Panc1 (cell line): ENCODE measurements at places on chromosomes 16 and 17.

DNA sequence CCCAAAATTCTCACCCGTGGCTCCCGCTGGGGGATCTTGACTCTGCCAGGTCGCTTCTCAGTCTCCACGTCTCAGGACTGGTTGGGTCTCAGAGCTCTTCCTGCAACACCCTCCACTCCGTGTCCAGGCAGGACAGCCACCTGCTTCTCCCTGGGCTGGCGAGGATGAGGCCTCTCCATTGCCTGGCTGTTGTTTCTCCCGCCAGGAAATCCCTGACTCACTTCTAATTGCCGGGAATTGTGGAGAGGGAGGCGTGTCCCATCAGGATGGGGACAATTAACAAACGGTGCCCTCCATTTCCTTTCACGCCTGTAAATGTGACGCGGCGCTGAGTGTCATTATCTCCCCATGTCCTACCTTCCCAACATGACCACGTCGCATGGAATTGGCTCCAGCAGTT, 204.5 kb downstream of the RBFOX3 start:
- DNase-seq: no peak

- DNase-seq: no peak
These were observed 3.3 kb downstream of the STXBP4 start for GRCh38 chr17:54971901-54972300.

- DNase-seq: no peak
These were observed 32.4 kb downstream of the FOXK2 start for GRCh38 chr17:82551779-82552457.

DNA sequence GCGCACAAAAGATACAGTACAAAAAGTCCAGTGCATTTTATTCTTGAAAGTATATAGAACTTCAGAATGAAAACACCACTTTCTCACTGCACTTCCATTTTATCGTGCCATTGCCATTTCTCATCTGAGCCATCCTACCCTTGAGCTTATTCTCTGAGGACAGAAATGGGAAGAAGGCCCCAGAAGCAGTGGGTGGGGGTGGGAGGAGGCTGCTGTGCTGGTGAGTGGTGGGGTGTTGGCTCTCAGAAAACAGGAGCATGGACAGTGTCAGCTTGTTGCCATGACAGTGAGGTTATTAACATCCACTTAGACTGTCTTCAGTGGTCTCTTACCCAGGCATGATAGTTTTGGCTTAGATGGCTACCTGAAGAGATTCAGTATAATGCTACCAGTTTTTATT, 4.5 kb downstream of the ATMIN start:
- DNase-seq: no peak

GRCh38 chr17:72617557-72617956, 474.9 kb downstream of the SLC39A11 start:
- no peak for DNase-seq

GRCh38 chr16:47026947-47027346, 53.5 kb upstream of the DNAJA2 start:
- DNase-seq: no peak

GRCh38 chr17:39022924-39023323, 55.7 kb upstream of the FBXO47 start:
- DNase-seq: no peak

DNA sequence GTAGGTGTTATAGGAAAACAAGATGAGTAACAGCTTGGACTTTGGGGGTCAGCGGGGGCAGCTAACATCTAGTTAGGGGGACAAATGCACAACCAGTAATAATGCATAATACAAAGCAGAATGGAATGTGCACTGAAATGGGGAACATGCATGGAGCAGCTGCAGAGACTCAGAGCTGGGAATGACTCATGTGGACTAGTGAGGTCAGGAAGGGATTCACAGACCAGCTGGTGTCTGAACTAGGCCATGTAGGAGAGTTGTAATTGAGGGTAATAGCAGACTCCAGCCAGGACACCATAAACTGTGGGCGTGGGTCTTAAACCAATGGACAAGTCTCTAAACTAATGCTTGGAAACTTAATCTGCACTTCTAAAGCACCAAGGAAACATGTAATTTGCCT, 176.8 kb upstream of the ASIC2 start:
- no peak for DNase-seq

- DNase-seq: no peak
These were observed 1.8 kb downstream of the MAP3K14 start for GRCh38 chr17:45314741-45315647.

DNA sequence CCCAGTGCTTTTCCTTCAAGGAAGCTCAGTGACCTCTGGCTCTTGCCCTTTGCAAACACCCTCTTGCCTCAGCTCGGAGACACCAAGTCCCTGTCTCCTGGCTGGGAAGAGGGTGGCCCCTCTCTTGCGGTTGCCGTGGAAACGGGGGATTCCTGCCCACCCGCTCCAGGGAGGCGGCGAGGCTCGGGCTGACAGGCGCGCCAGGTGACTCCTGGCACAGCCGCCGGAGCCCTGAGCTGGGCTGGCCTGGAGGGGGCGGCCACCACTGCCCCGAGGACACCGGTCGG, 71.4 kb downstream of the ABR start:
- DNase-seq: no peak

DNA sequence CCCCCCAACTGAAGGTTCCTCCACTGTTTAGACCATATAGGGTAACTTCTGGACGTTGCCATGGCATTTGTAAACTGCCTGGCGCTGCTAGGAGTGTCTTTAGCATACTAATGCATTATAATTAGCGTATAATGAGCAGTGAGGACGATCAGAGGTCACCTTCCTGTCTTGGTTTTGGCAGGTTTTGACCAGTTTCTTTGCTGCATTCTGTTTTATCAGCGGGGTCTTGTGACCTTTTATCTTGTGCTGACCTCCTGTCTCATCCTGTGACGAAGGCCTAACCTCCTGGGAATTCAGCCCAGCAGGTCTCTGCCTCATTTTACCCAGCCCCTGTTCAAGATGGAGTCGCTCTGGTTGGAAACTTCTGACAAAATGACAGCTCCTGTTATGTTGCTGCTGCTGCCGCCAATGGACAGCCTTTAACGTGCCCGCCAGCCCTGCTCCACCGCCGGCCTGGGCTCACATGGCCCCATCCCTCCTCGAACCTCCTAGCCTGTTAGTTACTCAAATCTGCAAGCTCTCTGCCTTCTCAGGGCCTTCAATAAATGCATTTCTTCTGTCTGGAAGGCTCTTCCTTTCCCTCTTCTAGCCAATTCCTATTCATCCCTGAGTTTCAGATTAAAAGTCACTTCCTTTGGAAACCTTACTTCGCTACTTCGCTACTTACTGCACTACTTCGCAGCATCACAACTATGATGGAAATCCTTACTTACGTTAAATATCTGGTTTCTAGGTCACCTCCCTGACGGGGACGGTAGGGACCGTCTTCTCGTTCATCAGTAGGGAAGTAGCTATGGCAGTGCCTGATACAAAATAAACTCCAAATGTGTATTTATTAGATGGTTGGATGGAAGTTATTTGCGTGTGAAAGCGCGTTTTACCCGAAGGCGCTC, 640 bp upstream of the NAGLU start:
- DNase-seq: no peak

GRCh38 chr17:57861000-57861789, 11.4 kb upstream of the MRPS23 start:
- DNase-seq: no peak

- no peak for DNase-seq
These were observed 5.8 kb downstream of the MYL4 start for GRCh38 chr17:47214931-47215330.

DNA sequence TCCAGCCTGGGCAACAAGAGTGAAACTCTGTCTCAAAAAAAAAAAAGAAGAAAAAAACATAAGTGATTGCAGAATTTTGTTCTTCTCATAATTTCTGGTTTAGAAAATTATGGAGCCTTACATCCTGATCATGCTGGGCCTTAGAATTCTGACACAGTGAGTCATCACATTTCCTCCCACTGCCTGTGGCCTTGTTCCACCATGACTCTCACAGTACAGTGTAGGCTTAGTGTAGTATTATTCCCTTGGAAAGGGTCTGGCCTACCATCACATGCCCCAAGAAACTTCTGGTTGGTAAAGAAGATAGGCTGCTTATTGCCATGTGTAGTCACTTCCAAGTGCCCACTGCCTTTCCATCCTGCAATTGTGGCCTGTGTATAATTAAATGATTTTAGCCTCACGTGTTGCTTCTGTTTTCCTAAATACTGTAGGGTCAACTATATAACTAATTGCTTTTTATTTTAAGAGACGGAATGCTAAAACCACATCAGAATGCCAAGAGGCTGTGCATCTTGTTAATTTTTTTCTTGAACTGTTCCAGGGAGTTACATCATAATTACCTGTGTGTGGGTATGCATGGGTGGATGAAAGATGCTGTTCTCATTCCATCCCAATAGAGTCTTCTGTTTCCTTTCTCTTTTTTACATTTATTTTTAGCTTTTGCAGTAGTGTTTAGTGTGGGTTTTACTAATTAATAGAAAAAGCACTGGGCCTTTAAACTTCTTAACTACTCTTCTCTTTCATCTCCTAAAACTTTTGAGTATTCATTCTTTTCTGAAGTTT, 25.9 kb downstream of the OGFOD1 start:
- peak; percentile 17 for DNase-seq

DNA sequence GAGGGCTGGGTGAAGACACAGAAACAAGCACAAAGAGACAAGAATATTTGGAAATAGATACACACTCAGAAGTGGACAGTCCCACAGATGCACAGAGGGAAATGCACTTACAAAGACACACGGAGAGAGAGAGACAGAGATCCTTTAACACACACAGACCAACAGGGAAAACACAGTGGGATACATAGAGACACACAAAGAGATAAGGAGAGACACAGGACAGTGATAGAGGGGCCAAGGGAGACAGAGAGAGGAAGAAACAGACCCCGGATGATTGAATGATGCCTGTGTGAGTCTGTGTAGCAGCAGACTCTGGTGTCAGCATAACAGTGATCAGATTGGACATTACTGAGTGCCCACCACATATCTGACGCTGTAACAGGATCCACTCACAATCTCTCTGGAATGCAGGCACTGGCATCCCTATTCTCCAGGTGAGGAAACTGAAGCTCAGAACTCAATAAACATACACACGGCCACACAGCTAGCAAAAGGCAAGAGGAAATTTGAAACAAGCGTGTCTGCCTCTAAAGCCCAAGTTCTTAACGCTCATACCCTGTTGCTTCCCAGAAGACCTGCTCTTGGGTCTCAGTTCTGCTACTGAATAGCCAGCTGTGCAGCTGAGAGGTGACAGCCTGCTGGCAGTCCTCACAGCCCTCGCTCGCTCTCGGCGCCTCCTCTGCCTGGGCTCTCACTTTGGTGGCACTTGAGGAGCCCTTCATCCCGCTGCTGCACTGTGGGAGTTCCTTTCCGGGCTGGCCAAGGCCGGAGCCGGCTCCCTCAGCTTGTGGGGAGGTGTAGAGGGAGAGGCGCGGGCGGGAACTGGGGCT, 186.3 kb upstream of the NLRP1 start:
- no peak for DNase-seq
